ENCODE measurements at places on chromosomes 1 and 21. TPM values are rescaled to one million over a fixed set of nuclear protein-coding genes. Genes with fewer than 3 reads are reported as not detected.

ACKR1 gene
- total RNA-seq, result not detected

SF3B4 gene
- total RNA-seq, result 80.8 TPM

DNA sequence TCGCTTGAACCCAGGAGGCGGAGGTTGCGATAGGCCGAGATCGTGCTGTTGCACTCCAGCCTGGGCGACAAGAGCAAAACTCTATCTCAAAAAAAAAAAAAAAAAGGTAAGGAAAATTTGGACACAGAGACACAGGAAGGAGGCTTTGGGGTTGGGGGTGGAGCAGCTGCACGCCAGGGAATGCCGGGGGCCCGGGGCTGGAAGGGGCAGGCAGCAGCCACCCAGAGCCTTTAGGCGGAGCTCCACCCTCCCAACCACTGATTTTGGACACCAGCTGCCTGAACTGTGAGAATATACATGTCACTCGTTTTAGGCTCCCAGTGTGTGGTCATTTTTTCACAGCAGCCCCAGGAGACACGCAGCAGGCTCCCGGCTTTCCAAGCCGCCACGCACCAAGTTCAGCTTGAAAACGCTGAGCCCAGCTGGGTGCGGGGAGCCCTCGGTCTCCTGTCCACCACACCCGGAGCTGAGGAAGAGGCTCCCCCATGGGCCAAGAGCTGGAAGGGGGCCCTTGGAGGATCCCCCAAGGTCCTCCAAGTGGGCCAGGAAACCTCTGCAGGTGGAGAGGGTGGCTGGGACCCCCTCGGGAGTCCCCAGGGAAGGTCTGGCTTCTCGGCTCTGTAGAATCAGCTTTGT is 5.9 kb upstream of the FAAP20 start:
- peaks cover 42% of the 10 kb centered on the region for H3K4me1 ChIP-seq
- H3K36me3 ChIP-seq, result no peaks in the 10 kb centered on the region
- H3K27ac ChIP-seq, result no peak overlapping the region
- H3K4me3 ChIP-seq, result no peak overlapping the region

GRCh38 chr1:115170961-115171392 is 81.7 kb upstream of the TSPAN2 start:
- no peak overlapping the region for H3K27ac ChIP-seq
- no peaks in the 10 kb centered on the region for H3K36me3 ChIP-seq
- H3K27me3 ChIP-seq, result peaks cover 5% of the 10 kb centered on the region
- no peak overlapping the region for H3K4me3 ChIP-seq
- DNase-seq, result no peak
- no peaks in the 10 kb centered on the region for H3K4me1 ChIP-seq

- H3K4me1 ChIP-seq, result peaks cover 94% of the 10 kb centered on the region
- H3K36me3 ChIP-seq, result peaks cover 74% of the 10 kb centered on the region
- peak overlapping the region; percentile 9 for H3K27ac ChIP-seq
- no peak for DNase-seq
Observed at GRCh38 chr1:66353257-66353656, 180.7 kb upstream of the SGIP1 start.

DNA sequence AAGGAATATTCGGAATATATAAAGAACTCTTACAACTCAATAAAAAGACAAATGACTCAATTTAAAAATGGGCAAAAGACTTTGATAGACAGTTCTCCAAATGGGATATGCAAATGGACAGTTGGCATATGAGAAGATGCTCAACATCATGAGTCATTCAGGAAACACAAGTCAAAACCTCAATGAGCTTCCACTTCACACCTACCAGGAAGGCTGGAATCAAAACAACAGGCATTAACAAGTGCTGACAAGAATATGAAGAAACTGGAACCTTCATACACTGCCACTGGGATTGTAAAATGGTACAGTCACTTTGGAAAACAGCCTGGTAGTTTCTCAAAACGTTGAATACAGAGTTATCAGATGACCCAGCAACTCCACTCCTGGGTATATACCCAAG is 17.2 kb downstream of the PGBD5 start:
- no peaks in the 10 kb centered on the region for H3K36me3 ChIP-seq
- H3K4me3 ChIP-seq, result no peak overlapping the region
- DNase-seq, result no peak
- H3K4me1 ChIP-seq, result no peaks in the 10 kb centered on the region

DNA sequence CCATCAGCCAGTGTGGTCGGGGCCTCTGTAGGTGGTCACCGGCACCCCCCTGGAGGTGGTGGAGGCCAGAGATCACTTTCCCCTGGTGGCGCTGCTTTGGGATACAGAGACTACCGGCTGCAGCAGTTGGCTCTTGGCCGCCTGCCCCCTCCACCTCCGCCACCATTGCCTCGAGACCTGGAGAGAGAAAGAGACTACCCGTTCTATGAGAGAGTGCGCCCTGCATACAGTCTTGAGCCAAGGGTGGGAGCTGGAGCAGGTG is 961 bp downstream of the RBM15 start:
- H3K4me3 ChIP-seq, result no peak overlapping the region
- H3K27ac ChIP-seq, result no peak overlapping the region
- peaks cover 59% of the 10 kb centered on the region for H3K4me1 ChIP-seq
- peaks cover 47% of the 10 kb centered on the region for H3K36me3 ChIP-seq

TPTE gene
- total RNA-seq, result not detected

DNA sequence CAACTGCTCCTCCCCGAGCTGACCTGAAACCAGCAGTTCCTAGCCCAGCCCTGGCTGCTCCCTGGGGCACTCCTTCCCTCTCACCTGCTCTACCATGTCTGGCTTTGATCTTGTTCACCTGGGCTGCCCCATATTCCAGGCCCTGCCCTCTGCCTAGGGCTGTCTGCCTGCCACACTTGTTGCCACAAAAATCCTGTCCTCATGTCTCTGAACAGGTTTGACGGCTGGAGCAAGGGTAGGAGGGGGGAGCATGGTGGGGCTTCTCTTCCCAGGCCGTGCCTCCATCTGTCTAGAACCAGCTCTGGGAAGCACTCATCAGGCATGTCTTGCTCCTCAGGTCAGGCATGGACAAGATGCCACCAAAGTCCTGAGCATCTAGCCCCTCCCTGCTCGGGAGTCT is 44.3 kb upstream of the WNT2B start:
- peaks cover 54% of the 10 kb centered on the region for H3K4me1 ChIP-seq
- no peak overlapping the region for H3K4me3 ChIP-seq
- H3K27ac ChIP-seq, result no peak overlapping the region
- H3K27me3 ChIP-seq, result peaks cover 18% of the 10 kb centered on the region
- DNase-seq, result no peak
- no peaks in the 10 kb centered on the region for H3K36me3 ChIP-seq

ESPN gene
- total RNA-seq, result not detected

- no peak overlapping the region for H3K4me3 ChIP-seq
- peaks cover 20% of the 10 kb centered on the region for H3K4me1 ChIP-seq
- no peaks in the 10 kb centered on the region for H3K27me3 ChIP-seq
Observed at GRCh38 chr1:218456444-218456843, 111.3 kb downstream of the TGFB2 start.

DNA sequence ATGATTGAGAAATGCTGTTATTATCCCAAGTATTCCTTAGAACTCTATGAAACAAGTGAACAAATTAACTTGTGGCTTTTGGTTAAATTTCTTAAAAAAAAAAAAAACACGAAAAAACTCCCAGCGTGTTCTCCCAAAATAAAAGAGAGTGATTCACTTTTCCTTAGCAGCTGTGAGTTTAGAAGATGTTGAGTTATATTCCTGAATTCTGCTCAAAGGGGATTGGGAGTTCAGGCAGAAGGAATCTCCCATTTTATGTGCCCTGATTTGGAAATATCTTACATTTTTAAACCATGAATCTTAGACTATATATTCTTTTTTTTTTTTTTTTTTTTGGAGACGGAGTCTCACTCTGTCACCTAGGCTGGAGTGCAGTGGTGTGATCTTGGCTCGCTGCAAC is 34.3 kb downstream of the SMG7 start:
- DNase-seq, result no peak
- H3K27ac ChIP-seq, result no peak overlapping the region
- H3K27me3 ChIP-seq, result no peaks in the 10 kb centered on the region
- H3K36me3 ChIP-seq, result peaks cover 8% of the 10 kb centered on the region

DNA sequence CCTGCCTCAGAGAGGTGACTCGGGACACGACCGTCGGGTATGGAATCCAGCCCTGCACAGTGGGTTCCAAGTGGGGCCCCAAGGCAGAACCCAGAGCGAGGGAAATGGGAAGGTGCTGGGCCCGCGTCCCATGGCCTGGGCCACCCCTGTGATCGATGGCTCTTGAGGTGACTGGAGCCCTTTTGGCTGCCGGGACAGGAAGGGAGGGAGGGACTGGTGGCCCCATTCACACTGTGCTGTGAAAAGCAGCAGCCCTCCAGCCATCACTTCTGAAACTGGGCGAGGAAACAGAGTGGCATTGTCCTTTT is 110.4 kb upstream of the IFFO2 start:
- DNase-seq, result no peak
- no peaks in the 10 kb centered on the region for H3K4me1 ChIP-seq
- H3K27ac ChIP-seq, result no peak overlapping the region
- no peaks in the 10 kb centered on the region for H3K36me3 ChIP-seq

CEP350 gene
- total RNA-seq, result 60.8 TPM

- H3K27me3 ChIP-seq, result no peaks in the 10 kb centered on the region
- no peak overlapping the region for H3K27ac ChIP-seq
- H3K36me3 ChIP-seq, result no peaks in the 10 kb centered on the region
- DNase-seq, result no peak
- H3K4me3 ChIP-seq, result no peak overlapping the region
Observed at GRCh38 chr21:32475162-32475812, 62.8 kb downstream of the EVA1C start.

DNA sequence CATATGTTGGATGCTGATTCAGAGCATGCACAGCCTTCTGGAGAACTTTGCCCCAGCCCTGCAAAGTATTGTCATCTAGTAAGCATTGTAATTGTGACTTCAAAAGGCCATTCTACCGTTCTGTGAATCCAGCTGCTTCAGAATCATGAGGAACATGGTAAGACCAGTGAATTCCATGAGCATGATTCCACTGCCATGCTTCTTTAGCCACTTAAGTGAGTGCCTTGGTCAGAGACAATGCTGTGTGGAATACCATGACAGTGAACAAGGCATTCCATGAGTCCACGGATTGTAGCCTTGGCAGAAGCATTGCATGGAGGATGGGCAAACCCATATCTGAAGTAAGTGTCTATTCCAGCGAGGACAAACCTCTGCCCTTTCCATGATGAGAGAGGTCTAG is 123.7 kb downstream of the S1PR1 start:
- no peak for DNase-seq
- peaks cover 12% of the 10 kb centered on the region for H3K4me1 ChIP-seq
- no peaks in the 10 kb centered on the region for H3K36me3 ChIP-seq
- no peaks in the 10 kb centered on the region for H3K27me3 ChIP-seq

IGSF9 gene
- not detected for total RNA-seq

- H3K27ac ChIP-seq, result peak overlapping the region; percentile 97
- DNase-seq, result no peak
- peaks cover 14% of the 10 kb centered on the region for H3K36me3 ChIP-seq
- peak overlapping the region; percentile 95 for H3K4me3 ChIP-seq
- H3K27me3 ChIP-seq, result no peaks in the 10 kb centered on the region
Observed at GRCh38 chr1:87330057-87330884, 1.6 kb downstream of the LMO4 start.

- no peak overlapping the region for H3K27ac ChIP-seq
- H3K27me3 ChIP-seq, result peaks cover 26% of the 10 kb centered on the region
- H3K4me3 ChIP-seq, result no peak overlapping the region
- H3K4me1 ChIP-seq, result peaks cover 11% of the 10 kb centered on the region
Observed at GRCh38 chr1:92026806-92027205, 3.0 kb upstream of the EPHX4 start.

GRCh38 chr1:34406833-34407539 is 230.3 kb downstream of the C1orf94 start:
- H3K4me1 ChIP-seq, result no peaks in the 10 kb centered on the region
- H3K36me3 ChIP-seq, result no peaks in the 10 kb centered on the region
- H3K4me3 ChIP-seq, result no peak overlapping the region

LCE3D gene
- not detected for total RNA-seq

GRCh38 chr1:151006327-151007052 is at the start of gene MINDY1:
MINDY1 (minus strand) TSS chr1:151006902; CDS start chr1:151002617, 4,285 bp downstream.
- peak; percentile 29 for DNase-seq
- H3K27me3 ChIP-seq, result no peaks in the 10 kb centered on the region
- H3K4me1 ChIP-seq, result peaks cover 68% of the 10 kb centered on the region
- peaks cover 16% of the 10 kb centered on the region for H3K36me3 ChIP-seq
- peak within 1 kb of the TSS; percentile 93 for H3K27ac ChIP-seq

GRCh38 chr21:43362321-43362791 is 64.6 kb downstream of the SIK1 start:
- peak; percentile 62 for DNase-seq
- no peaks in the 10 kb centered on the region for H3K27me3 ChIP-seq
- peaks cover 52% of the 10 kb centered on the region for H3K4me1 ChIP-seq

- peaks cover 23% of the 10 kb centered on the region for H3K27me3 ChIP-seq
- H3K36me3 ChIP-seq, result no peaks in the 10 kb centered on the region
- no peak overlapping the region for H3K27ac ChIP-seq
- H3K4me1 ChIP-seq, result no peaks in the 10 kb centered on the region
- no peak overlapping the region for H3K4me3 ChIP-seq
Observed at GRCh38 chr1:203395751-203396150, 44.8 kb upstream of the FMOD start.

DNA sequence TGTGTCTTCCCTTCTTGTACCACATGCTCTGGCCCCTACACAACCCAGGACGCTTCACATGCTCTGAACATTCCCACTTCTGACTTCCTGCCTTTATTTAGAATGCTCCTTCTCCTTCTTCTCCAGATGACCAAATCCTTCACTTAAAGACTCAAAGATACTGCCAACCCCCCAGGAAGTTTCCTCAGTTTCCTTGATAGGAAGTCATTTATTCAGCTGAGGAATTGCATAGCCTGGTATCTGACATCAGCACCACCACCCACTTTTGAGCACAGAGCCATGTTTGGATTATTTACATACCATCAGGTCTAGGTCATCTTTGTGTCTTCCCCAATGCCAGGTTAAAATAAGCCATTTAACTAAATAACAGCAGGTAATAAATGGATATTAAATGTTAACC is 42.4 kb downstream of the GFI1 start:
- DNase-seq, result no peak
- H3K27me3 ChIP-seq, result no peaks in the 10 kb centered on the region
- H3K4me3 ChIP-seq, result no peak overlapping the region
- no peak overlapping the region for H3K27ac ChIP-seq

- no peak for DNase-seq
- H3K27me3 ChIP-seq, result peaks cover 14% of the 10 kb centered on the region
Observed at GRCh38 chr21:43267391-43268085, 98.7 kb downstream of the CRYAA start.

DNA sequence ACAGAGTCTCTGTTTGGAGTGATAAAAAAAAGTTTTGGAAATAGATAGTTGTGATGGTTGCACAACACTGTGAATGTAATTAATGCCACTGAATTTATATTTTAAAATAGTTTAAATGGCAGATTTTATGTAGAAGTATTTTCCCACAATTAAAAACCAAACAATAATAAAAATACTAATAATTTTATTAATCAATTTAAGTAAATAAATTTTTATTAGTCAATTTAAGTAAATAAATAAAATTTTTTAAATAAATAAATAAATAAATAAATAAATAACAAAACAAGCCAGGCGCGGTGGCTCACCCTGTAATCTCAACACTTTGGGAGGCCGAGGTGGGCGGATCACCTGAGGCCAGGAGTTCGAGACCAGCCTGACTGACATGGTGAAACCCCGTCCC is 4.9 kb upstream of the KDF1 start:
- no peak for DNase-seq
- no peak overlapping the region for H3K27ac ChIP-seq
- H3K36me3 ChIP-seq, result no peaks in the 10 kb centered on the region

Data from activated B cell treated with CpG ODN at 0.5 μM for 24 hours (primary cell).